ENCODE measurements at places on chromosomes 13 and 19.

- DNase-seq = peak; percentile 84
Observed at GRCh38 chr13:25971047-25971446, 80.8 kb downstream of the SHISA2 start.

DNA sequence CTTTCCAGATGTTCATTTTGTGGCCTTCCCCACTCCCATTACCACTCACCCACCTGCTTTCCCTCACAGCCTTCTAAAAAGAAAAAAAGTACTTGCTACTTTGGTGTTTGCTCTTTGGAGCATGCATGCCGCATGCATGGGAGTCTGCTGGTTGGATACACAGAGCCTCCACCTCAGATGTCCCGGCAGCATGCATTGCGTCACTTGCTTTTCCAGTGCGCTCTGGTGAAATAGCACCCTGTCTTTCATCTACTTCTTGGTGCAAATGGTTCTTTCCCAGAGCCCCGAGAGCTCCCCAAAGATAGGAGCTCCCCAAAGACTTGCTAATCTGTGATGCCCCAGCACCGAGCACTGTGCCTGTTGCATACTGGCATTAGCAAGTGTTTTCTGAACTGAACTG lies 333.2 kb upstream of the ZNF507 start:
- no peak for DNase-seq

DNA sequence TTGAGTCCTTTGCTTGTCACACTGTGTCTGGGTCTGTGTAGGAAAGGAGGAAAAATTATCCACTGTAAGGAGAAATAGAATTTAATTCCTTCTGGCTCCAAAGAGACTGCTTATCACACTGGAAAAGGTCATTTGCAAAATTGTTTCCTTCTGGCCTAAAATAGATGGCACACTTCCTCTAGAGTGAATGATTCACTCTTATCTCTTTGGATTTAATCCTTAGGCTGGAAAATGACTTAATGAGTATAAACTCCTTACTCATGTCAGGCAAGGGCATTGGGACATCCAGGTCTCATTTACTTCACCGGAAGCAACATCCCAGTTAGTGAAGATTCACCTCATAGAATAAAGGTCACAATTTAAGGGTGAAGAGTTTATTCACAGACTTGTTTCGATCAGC lies 293.6 kb downstream of the OXGR1 start:
- no peak for DNase-seq

GRCh38 chr19:54573330-54573872 lies at the start of gene LILRA2:
Gene LILRA2 (plus strand): TSS chr19:54573790. CDS start chr19:54573879, 89 bp downstream.
- DNase-seq = no peak

GRCh38 chr13:97228850-97229521 lies 6.9 kb downstream of the MBNL2 start:
- no peak for DNase-seq

GRCh38 chr13:70353096-70353495 lies 244.8 kb upstream of the KLHL1 start:
- peak; percentile 26 for DNase-seq

- DNase-seq = no peak
Observed at GRCh38 chr13:18943273-18943672, 238.4 kb downstream of the TUBA3C start.

All from neural progenitor cell (in vitro differentiated cells).